IMR-90 (cell line): ENCODE measurements at places on chromosomes 1 and 21. TPM values are rescaled to one million over a fixed set of nuclear protein-coding genes. Genes with fewer than 3 reads are reported as not detected.

The VHLL gene
- total RNA-seq: 0.28 TPM in 1 of 2 replicates, not detected in the other

The SPRR2G gene
- not detected in 2 replicates for total RNA-seq

The TFF1 gene
- not detected in 2 replicates for total RNA-seq

The LIN28A gene
- total RNA-seq: not detected in 2 replicates

The CNIH3 gene
- 2.0 and 3.1 TPM in 2 replicates for total RNA-seq

The KIF21B gene
- total RNA-seq: 0.36 and 0.56 TPM in 2 replicates

The IGSF21 gene
- total RNA-seq: not detected in 2 replicates

- DNase-seq: no peak
- no peak overlapping the region for H3K4me3 ChIP-seq
- peaks cover 39% of the 10 kb centered on the region for H3K27me3 ChIP-seq
- H3K4me1 ChIP-seq: no peaks in the 10 kb centered on the region
- no peaks in the 10 kb centered on the region for H3K36me3 ChIP-seq
Measured at GRCh38 chr1:37036667-37037053, 2.3 kb upstream of the GRIK3 start.

GRCh38 chr1:167587342-167587741 is 33.8 kb upstream of the CREG1 start:
- no peak overlapping the region for H3K27ac ChIP-seq
- H3K27me3 ChIP-seq: peaks cover 6% of the 10 kb centered on the region
- DNase-seq: no peak
- H3K4me1 ChIP-seq: no peaks in the 10 kb centered on the region
- no peak overlapping the region for H3K4me3 ChIP-seq

GRCh38 chr1:119680723-119681122 is 31.0 kb upstream of the PHGDH start:
- H3K4me3 ChIP-seq: no peak overlapping the region
- DNase-seq: no peak
- H3K4me1 ChIP-seq: no peaks in the 10 kb centered on the region
- no peaks in the 10 kb centered on the region for H3K36me3 ChIP-seq
- H3K27ac ChIP-seq: no peak overlapping the region

DNA sequence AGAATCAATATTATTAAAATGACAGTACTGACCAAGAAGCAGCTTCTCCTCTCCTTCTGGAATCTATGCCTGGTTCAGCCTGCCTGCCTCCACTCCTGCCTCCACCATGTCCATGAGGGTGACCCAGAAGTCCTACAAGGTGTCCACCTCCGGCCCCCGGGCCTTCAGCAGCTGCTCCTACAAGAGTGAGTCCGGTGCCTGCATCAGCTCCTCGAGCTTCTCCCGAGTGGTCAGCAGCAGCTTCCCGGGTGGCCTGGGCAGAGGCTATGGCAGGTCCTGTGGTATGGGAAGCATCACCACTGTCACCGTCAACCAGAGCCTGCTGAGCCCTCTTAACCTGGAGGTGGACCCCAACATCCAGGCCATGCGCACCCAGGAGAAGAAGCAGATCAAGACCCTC is 822.4 kb upstream of the NEGR1 start:
- H3K27ac ChIP-seq: no peak overlapping the region
- no peaks in the 10 kb centered on the region for H3K4me1 ChIP-seq
- no peak for DNase-seq
- H3K4me3 ChIP-seq: no peak overlapping the region

GRCh38 chr21:44260791-44261631 is 686 bp downstream of the DNMT3L start:
- no peak overlapping the region for H3K4me3 ChIP-seq
- H3K36me3 ChIP-seq: no peaks in the 10 kb centered on the region
- no peaks in the 10 kb centered on the region for H3K4me1 ChIP-seq
- DNase-seq: no peak

DNA sequence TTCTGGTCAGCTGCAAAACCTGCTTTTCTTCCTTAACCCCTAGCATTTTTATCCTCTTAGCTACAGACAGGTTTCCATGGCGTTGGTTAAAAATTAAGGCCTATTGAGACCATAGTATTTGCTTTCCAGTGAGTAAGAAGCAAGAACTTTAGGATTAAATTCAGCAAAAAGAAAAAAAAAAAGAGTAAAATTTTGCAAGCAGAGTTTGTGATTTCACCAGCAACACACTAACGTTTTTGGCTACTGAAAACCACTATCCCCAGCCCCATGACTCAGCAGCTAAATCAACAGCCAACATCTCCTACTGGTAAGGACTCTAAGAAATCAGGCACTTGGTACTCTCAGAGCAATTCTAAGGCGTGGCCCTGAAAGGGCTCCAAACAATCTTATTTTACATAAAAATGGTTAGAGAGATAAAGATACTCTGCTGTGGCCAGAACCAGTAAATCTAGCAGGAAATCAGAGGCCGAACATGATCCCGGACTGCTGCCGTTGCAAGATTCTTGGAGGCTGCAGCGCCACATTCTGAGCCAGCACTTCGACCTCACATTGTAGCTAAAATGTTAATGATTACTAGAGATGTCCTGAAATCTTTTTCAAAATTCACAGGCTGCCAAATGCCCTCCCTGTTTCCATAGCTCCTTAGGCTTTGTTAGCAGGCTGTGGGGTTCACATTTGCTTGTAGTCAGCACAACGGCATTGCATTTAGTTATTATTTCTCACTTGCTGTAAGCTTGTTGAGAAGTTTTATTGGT is 1.6 kb upstream of the ENO1 start:
- peaks cover 13% of the 10 kb centered on the region for H3K4me1 ChIP-seq
- peaks cover 12% of the 10 kb centered on the region for H3K36me3 ChIP-seq
- no peak overlapping the region for H3K4me3 ChIP-seq
- H3K27ac ChIP-seq: peak overlapping the region; percentile 91

- peak; percentile 98 for DNase-seq
- no peak overlapping the region; the same call in 1 of the 2 replicates for H3K4me3 ChIP-seq
- peak overlapping the region; percentile 89 for H3K27ac ChIP-seq
- H3K4me1 ChIP-seq: peaks cover 18% of the 10 kb centered on the region
- peaks cover 41% of the 10 kb centered on the region for H3K36me3 ChIP-seq
Measured at GRCh38 chr1:209839875-209840546, 12.2 kb downstream of the UTP25 start.

DNA sequence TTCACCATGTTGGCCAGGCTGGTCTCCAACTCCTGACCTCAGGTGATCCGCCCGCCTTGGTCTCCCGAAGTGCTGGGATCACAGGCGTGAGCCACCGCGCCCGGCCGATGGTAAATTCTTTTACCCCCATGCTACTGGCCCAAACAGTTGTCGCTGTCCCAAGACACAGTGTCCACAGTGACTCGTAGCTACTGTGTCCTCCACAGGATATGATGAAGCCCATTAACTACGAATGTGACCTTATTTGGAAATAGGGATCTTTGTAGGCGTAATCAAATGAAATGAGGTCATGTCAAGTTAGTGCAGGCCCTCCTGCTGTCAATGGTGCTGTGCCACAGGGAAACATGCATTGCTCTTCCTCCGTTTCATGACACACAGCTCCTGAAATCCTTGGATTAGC is 8.5 kb downstream of the FNDC10 start:
- H3K4me3 ChIP-seq: no peak overlapping the region
- peak; percentile 34 for DNase-seq
- H3K27ac ChIP-seq: no peak overlapping the region
- H3K36me3 ChIP-seq: no peaks in the 10 kb centered on the region
- peaks cover 9% of the 10 kb centered on the region; the same call in 1 of the 2 replicates for H3K27me3 ChIP-seq

- no peaks in the 10 kb centered on the region for H3K36me3 ChIP-seq
- no peaks in the 10 kb centered on the region for H3K27me3 ChIP-seq
- H3K4me1 ChIP-seq: no peaks in the 10 kb centered on the region
- no peak overlapping the region for H3K27ac ChIP-seq
- H3K4me3 ChIP-seq: no peak overlapping the region
Measured at GRCh38 chr21:41112740-41113692, 54.9 kb upstream of the BACE2 start.

GRCh38 chr1:77133731-77134358 is 85.4 kb downstream of the PIGK start:
- no peak for DNase-seq
- no peak overlapping the region for H3K4me3 ChIP-seq
- H3K27ac ChIP-seq: no peak overlapping the region
- no peaks in the 10 kb centered on the region for H3K36me3 ChIP-seq

- peaks cover 2% of the 10 kb centered on the region; the same call in 1 of the 2 replicates for H3K4me1 ChIP-seq
- DNase-seq: peak; percentile 15
Measured at GRCh38 chr21:27244352-27244751, 277.5 kb upstream of the ADAMTS5 start.

GRCh38 chr1:214991691-214992315 is 90.7 kb upstream of the KCNK2 start:
- H3K4me1 ChIP-seq: peaks cover 7% of the 10 kb centered on the region; the same call in 1 of the 2 replicates
- H3K36me3 ChIP-seq: no peaks in the 10 kb centered on the region
- no peak for DNase-seq
- H3K27ac ChIP-seq: no peak overlapping the region; the same call in 1 of the 2 replicates
- no peaks in the 10 kb centered on the region for H3K27me3 ChIP-seq
